ENCODE measurements at places on chromosomes 4 and X. TPM values are rescaled to one million over a fixed set of nuclear protein-coding genes. Genes with fewer than 3 reads are reported as not detected.

Gene ETDB
- not detected for total RNA-seq

DNA sequence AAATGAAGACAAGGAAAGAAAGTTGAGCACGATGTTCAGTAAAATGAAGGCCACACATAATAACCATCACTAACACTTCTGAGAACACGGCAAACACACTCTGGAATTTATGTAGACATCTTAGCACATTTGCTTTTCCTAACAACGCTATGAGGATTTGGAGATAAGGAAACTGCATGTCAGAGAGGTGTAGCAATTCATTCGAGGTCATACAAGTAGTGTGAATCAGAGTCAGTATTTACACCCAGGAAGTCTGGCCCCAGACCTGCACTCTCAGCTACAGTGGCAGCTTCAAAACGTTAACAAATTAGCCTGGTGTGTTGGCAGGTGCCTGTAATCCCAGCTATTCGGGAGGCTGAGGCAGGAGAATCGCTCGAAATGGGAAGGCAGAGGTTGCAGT, 253.4 kb downstream of the PDGFC start:
- no peak for DNase-seq

DNA sequence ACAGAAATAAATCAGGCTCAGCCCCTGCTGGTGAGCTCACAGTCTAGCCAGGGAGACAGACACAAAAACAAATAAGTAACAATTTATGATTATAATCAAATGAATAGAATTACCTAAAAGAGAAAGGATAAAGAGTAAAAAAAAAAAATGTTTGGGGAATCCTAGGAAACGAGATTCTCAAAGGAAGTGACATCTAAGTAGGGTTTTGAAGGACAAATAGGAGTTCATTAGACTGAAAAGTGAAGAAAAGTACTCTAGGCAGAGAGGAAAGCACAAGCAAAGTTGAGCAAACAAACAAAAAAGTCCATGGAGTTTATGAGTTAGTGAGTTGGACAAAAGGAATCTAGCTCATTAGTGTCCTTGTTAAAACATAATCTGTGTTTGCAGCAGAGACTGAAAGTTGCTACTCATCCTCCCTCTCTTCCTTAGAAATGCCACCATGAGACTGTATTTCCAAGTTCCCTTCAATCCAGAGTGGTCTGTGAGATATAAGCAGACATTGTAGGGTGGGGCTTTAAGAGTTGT, 145.6 kb downstream of the SPATA18 start:
- DNase-seq, result no peak

DNA sequence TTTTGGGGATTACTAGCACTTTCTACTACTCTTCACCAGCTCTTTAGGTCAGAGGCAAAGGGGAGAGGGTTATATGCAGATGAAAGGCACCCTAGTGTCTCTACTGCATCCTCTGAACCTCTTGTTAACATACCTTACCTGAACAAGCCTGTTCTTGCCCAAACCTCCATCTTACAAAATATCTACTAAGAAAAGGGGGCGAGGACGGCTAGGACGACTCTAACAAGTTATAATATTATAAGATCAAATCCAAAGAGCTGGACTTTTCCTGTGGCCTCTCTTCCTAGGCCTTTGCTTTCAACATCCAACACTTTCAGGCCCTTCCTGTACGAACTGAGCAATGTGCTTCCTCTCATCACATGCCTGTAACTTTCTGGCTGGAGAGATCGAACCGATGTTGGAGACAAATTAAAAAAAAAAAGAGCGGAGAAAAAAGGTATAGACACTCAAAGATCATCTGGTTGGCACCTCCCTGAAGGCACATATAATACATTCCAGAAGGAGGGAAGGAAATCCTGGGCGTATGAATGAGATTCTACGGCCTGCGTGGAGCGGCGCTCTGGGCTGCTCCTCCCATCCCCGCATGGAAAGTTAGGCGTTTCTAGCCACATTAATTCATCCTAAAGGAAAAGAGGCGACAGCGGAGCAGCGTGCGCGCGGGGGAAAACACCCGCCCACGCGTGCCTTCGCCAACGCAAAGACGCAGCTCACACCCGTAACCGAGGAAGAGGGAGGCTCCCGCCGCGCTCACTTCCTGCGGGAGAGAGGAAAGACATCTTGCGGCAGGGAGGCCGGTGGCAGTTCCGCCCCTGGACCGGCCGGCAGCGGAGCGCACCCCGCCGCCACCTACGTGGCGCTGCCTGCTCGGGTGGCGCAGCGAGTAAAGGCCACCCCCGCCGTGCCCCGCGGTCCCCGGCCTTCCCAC, 808 bp downstream of the PRDM5 start:
- peak; percentile 41 for DNase-seq

Gene MYOZ2
- not detected for total RNA-seq

Gene CYTL1
- not detected for total RNA-seq

DNA sequence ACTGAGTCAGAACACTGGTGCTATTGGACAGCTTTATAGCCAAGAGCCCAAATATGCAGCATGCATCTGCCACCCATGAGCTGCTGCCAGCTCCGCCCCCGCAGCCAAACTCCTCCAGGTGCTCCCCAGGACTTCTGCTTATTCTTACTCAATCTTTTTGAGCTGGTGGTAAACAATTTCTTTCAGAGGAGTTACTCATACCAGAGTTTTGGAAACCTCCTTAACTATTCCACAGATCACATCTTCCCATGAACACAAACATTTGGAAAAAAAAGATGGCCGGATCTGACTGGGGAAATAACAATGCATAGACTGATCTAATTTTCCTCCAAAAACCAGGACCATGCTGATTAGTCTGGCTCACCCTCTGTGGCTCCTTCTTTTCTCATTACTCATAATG, 399.9 kb downstream of the GPM6A start:
- DNase-seq, result no peak

Gene NSG1
- not detected for total RNA-seq

GRCh38 chr4:177047070-177047850, 254.5 kb upstream of the VEGFC start:
- DNase-seq, result peak; percentile 73

DNA sequence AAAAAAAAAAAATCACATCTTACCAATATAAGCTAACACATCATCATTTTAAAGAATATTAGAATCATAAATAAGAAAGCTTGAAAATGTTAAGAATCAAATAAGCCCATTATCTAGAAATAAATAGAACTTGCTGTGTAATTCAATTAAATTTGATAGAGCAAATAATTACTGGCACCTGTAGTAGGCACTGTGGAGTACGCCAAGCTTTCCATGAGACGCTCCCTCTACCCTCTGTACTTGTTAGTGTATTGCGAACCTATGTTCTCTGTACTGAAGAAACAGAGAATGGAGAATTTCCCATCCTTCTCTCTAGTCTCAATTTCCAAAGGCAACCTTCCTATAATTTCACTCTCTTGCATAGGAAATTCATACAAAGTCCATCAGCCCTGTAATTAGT, 61.7 kb upstream of the HAND2 start:
- DNase-seq, result no peak

- no peak for DNase-seq
Observed at GRCh38 chrX:42694260-42694815, 83.6 kb downstream of the PPP1R2C start.

DNA sequence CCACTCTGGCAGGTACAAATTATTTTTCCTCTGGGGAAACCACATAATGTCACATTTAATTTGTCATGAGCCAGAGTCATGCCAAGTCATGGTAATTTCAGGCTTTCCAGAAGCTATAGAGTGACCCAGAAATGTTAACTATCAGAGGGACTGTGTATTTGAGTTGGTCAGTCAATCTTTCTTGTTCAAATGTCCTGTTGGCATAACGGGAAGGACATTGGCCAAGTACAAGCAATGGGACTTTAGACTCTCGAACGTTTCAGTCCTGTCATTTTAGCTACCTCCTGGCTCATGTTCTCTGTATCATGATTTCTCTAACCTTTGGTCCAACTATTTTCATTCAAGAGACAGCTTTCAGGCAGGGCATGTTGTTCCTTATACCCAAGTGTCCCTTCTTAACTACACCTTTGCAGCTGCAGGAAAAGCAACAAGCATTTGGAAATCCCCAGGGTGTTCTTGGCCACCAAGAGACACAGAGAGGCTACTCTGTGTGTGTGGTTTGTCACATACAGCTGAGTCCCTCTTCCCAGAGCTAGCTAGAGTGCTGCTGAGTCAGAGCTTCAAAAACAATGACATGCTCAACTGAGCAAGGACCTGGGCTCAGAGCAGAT, 142.6 kb downstream of the EGF start:
- DNase-seq, result no peak

Gene MAGEA2
- not detected for total RNA-seq

Gene RAB33A
- total RNA-seq, result not detected

DNA sequence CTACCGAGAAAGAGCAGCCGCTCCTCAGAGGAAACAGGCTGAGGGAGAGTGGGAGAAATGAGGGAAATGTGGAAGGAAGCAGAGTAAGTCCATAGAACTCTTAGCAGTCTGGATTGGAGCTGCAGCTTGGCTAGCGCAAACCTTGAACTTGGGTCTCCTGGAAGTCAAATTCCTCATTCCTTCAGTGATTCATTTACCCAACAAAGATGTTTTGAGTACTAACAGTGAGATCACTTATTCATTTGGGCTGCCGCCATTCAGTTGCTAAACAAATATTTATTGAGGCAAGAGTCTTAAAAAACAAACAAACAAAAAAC, 51.5 kb downstream of the SEL1L3 start:
- DNase-seq, result no peak

DNA sequence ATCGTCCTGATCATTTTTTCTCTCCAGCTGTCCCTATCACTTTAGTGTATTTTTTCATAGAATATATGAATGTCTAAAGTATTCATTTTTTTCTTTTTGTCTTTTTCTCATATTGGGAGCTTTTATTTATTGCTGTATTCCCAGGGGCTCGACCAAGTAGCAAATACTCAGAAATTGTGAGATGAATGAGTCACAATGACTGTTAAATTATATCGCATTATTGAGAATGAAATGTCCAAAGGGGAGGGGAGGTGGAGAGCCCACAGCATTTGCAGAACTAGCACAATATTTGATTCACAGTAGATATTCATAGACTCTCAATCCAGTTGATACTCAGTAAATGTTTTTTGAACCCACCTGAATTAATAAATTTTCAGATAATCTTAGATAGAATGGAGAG, 543.6 kb upstream of the FAM241A start:
- no peak for DNase-seq

Gene RRAGB
- total RNA-seq, result 8.9 TPM

DNA sequence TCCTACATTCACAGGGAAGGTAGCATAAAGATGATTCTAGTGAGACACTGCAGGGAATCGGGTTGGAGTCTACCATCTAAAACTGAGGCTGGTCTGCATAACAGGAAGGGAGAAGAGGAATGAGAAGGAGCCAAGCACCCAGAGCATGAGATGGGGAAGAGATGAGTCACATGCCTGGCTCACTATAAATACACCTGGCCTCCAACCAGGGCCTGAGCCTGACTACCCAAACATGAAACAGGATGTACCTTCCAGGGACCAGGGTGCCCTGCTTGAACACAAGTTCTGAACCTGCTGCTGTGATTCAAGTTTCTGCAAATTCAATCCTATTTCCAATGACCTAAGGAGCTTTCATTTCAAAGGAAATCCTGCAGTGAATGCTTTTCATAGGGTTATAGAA, 24.9 kb downstream of the CD99L2 start:
- no peak for DNase-seq

GRCh38 chrX:10697616-10698317, 77.4 kb upstream of the MID1 start:
- no peak for DNase-seq

GRCh38 chr4:65654976-65655375, 15.3 kb downstream of the EPHA5 start:
- DNase-seq, result no peak

GRCh38 chrX:65407157-65407626, 127.4 kb downstream of the LAS1L start:
- DNase-seq, result no peak

- DNase-seq, result no peak
Observed at GRCh38 chrX:37599729-37600128, 28.3 kb downstream of the LANCL3 start.

DNA sequence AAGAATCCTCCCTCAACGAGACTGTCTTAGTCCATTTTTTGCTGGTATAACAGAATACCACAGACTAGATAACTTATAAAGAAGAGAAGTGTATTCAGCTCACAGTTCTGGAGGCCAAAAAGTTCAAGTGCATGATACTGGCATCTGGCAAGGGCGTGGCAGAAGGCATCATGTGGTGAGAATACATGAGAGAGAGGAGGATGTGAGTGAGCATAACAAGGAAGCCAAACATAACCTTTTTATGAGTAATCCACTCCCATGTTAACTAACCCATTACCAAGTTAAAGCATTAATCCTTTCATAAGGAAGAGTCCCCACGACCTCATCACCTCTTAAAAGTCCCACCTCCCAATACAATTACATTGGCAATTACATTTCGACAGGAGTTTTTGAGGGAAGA, 504.6 kb downstream of the IQCM start:
- no peak for DNase-seq

Measured in NCI-H460 (cell line).